Memory B cell (primary cell): ENCODE measurements at places on chromosomes 11 and 22.
A peak's percentile ranks its signal among the peaks of the same experiment; 100 is the strongest.

- no peak for DNase-seq
- H3K27ac ChIP-seq: peak overlapping the region; percentile 94
- H3K4me3 ChIP-seq: peak overlapping the region; percentile 98
- peaks cover 21% of the 10 kb centered on the region for H3K4me1 ChIP-seq
- H3K27me3 ChIP-seq: no peaks in the 10 kb centered on the region
- H3K36me3 ChIP-seq: peaks cover 6% of the 10 kb centered on the region
Measured at GRCh38 chr11:113876798-113877669, 1.7 kb upstream of the USP28 start.

DNA sequence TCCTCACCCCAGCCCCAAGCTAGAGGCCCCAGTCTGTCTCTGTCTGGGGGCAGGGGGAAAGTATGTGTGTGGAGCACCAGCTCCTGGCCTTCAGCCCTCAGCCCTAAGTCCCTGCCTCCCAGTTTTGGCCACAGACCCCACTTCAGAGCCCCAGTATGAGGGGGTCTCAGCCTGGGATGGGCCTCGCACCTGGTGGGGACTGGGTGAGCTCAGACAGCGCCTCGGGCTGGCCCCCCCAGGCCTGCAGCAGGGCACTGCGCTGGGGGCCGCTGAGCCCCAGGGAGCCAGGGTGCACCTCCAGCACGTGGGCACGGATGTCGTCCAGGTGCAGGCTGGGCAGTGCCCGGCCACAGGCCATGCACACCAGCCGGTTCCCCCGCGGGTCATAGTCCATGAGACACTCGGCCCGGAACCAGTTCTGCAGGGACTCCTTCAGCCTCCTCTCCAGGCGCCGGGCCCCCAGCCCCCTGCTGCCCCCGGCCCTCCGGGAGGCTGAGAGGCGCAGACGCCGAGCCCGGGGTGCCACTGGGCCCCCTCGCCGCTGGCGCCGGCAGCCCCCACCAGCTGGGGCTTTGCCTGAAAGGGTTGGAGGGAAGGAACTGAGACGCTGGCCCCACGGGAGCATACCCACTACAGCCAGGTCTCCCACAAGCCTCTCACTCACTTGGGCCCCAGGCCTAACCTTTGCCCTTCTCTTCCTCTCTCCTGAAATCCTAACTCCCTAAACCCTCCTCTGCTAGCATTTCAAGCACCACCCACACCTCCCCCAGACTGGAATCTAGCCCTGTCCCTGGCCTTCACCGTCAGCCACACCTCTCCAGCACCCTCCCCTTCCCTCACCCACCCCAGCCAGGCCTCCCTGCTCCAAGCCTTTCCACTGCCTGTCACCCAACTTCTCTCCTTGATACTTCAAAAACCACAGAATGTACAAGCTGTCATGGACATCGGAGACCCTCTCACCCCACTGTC is 3.6 kb downstream of the ZFTA start:
- no peaks in the 10 kb centered on the region for H3K36me3 ChIP-seq
- no peak overlapping the region for H3K27ac ChIP-seq
- no peaks in the 10 kb centered on the region for H3K27me3 ChIP-seq
- H3K4me3 ChIP-seq: no peak overlapping the region

DNA sequence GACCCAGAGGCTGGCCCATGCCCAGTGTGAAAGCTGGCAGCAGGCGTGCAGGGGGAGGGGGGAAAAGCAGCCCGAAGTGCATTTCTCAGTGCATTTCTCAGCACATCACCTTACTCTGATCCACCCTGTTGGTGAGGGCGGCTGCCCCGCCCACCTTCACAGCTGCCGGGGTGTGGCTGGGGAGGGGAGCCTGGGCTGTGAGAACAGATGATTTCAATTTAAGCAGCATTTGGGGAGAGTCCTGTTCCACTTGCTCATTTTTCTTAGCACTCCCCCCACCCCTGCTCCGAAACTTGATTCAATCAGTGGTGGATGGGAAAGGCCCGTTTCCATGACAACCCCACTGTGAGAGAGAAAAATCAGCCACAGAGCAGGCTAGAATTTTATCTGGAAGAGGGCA is 84.8 kb downstream of the SNX19 start:
- no peaks in the 10 kb centered on the region for H3K4me1 ChIP-seq
- H3K36me3 ChIP-seq: no peaks in the 10 kb centered on the region
- DNase-seq: no peak
- H3K27ac ChIP-seq: no peak overlapping the region

- no peak overlapping the region for H3K27ac ChIP-seq
- H3K36me3 ChIP-seq: no peaks in the 10 kb centered on the region
- peaks cover 3% of the 10 kb centered on the region for H3K27me3 ChIP-seq
- no peak for DNase-seq
Measured at GRCh38 chr22:25077964-25078363, 121.7 kb upstream of the CRYBB3 start.

- no peak overlapping the region for H3K4me3 ChIP-seq
- H3K27me3 ChIP-seq: peaks cover 7% of the 10 kb centered on the region
- DNase-seq: no peak
- H3K4me1 ChIP-seq: peaks cover 7% of the 10 kb centered on the region
Measured at GRCh38 chr11:58919561-58919960, 19.7 kb upstream of the GLYATL1 start.

GRCh38 chr22:46171940-46172339 is 21.6 kb downstream of the PPARA start:
- H3K36me3 ChIP-seq: peaks cover 16% of the 10 kb centered on the region
- H3K27ac ChIP-seq: no peak overlapping the region
- no peak overlapping the region for H3K4me3 ChIP-seq
- DNase-seq: no peak

DNA sequence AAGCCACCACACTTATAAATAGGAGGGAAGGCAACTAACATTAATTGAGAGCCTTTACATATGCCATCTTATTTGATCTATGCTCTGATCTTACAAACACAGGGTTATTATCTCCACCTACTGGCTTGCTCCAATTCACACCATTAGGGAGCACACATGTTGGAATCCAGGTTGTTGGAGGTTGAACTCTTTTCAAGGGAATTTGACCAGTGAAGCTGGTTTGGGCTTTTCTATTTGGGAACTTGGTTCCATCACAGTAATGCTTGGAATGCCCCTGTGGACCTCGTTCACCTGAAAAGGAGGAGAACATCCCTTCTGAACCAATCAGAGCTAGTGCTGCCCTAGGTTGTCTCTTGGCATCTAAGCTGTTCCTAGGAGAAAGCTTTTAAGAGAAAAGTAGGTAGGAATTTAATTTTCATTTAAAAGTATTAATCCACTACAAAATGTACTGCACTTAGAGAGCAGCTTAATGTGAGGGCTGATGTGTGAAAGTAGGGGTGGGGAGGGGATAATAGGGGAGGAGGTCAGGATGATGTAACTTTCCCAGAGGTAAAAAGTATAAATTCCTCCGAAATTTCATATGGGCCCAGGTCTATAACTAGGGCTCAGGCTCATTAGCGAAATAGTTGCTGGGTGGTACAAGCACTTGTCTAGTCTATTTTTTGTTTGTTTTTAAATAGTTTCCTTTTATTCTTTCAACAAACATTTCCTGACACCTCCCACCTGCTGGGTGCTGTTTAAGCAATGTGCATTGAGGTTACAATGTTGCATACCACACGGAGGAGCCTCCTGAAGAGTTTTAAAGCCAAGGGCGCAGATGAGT is 7.6 kb upstream of the MICAL2 start:
- peaks cover 9% of the 10 kb centered on the region for H3K4me1 ChIP-seq
- no peak for DNase-seq
- H3K27ac ChIP-seq: no peak overlapping the region
- H3K4me3 ChIP-seq: no peak overlapping the region

DNA sequence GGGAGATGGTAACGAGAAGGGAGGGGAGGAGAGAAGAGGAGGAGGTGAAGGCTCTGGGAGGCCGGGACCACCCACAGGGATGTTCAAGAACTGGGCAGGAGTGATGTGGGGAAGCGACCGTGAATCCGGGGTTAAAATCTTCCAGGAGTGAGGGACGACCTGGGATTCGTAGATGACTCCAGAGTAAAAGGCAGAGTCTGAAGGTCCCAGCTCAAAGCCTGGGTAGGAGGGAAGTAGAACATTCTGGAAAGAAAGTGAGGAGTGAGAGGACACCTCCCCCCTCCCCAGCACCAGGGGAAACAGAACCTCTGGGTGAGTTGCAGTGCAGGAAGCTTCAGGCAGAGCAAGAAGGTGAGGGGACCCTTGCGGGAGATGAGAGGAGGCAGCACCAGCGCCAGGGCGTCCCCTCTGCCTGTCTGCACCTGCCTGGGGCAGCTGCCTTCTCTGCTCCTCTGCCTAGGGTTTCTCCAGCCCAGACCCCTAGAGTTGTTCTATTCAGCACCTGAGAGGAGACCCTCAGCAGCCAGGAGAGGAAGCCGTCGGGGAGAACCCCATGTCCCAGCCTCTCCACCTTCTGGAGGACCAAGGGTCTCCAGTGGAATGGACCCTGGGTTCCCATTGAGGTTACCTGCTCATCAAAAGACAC is 49.7 kb downstream of the LINC01488 start:
- H3K36me3 ChIP-seq: no peaks in the 10 kb centered on the region
- DNase-seq: no peak
- H3K4me1 ChIP-seq: peaks cover 28% of the 10 kb centered on the region
- H3K27ac ChIP-seq: peak overlapping the region; percentile 56

DNA sequence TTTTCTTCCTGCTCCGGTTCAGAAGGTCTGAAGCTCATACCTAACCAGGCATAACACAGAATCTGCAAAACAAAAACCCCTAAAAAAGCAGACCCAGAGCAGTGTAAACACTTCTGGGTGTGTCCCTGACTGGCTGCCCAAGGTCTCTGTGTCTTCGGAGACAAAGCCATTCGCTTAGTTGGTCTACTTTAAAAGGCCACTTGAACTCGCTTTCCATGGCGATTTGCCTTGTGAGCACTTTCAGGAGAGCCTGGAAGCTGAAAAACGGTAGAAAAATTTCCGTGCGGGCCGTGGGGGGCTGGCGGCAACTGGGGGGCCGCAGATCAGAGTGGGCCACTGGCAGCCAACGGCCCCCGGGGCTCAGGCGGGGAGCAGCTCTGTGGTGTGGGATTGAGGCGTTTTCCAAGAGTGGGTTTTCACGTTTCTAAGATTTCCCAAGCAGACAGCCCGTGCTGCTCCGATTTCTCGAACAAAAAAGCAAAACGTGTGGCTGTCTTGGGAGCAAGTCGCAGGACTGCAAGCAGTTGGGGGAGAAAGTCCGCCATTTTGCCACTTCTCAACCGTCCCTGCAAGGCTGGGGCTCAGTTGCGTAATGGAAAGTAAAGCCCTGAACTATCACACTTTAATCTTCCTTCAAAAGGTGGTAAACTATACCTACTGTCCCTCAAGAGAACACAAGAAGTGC is 661 bp upstream of the MALAT1 start:
- no peaks in the 10 kb centered on the region for H3K27me3 ChIP-seq
- peaks cover 22% of the 10 kb centered on the region for H3K4me1 ChIP-seq
- peaks cover 1% of the 10 kb centered on the region for H3K36me3 ChIP-seq
- H3K27ac ChIP-seq: no peak overlapping the region
- H3K4me3 ChIP-seq: no peak overlapping the region

DNA sequence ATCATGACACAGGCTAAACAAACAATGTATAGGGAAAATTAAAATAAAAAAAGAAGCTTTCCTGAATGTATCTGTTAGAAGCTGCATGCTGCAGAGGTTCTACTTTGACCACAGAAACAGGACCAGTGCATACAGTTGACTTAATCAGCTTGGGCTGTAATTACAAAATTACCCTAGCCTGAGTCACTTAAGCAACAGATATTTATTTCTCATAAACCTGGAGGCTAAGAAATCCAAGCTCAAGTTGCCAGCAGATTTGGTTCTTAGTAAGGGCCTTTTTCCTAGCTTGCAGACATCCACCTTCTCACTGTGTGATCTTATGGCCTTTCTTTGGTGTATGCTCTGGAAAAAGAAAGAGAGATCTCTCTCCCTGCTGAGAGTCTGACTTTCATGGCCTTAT is 946.5 kb upstream of the RAG2 start:
- no peaks in the 10 kb centered on the region for H3K27me3 ChIP-seq
- no peak overlapping the region for H3K27ac ChIP-seq
- H3K4me3 ChIP-seq: no peak overlapping the region
- no peak for DNase-seq
- H3K36me3 ChIP-seq: no peaks in the 10 kb centered on the region

DNA sequence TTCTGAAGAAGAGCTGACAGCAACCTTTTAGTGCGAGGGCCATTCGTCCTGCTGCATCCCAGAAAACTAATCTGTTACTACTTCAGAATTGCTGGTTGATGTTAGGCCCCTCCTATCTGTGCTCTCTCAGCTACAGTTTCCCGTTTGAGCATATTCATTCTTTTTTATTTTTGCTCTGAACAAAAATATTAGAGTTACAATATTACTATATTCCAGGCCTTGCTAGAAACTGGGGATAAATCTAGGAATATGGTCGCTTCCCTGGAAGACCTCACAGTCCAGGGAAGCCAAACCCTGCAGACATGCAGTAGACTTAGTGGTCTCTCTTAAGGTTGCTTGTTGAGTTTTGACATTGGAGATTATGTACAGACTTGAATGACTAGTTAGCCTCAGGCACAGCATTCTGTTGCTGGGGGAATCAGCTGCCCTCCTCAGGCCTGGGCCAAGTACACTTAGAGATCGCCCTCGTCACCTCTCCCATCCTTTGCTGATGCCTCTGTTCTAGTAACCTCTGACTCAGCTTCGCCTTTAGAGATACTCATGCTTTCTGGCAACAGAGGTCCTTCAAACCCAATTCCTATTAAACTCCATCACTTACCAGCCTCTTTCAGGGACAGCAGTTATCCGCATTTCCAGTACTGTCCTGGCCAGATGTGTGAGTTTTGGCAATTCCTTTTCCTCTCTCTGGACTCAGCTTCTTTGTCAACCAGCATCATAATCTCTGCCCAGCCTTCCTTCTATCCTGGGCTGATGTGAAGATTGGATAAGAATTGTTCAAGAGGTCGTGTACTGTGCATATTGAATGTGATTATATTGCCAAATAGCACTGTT is 698 bp upstream of the ANAPC15 start:
- no peak for DNase-seq
- H3K27ac ChIP-seq: peak overlapping the region; percentile 95
- H3K4me3 ChIP-seq: peak overlapping the region; percentile 95
- peaks cover 6% of the 10 kb centered on the region for H3K27me3 ChIP-seq

- DNase-seq: no peak
- no peak overlapping the region for H3K4me3 ChIP-seq
- H3K27me3 ChIP-seq: no peaks in the 10 kb centered on the region
Measured at GRCh38 chr22:42801252-42802080, 55.6 kb downstream of the ARFGAP3 start.

DNA sequence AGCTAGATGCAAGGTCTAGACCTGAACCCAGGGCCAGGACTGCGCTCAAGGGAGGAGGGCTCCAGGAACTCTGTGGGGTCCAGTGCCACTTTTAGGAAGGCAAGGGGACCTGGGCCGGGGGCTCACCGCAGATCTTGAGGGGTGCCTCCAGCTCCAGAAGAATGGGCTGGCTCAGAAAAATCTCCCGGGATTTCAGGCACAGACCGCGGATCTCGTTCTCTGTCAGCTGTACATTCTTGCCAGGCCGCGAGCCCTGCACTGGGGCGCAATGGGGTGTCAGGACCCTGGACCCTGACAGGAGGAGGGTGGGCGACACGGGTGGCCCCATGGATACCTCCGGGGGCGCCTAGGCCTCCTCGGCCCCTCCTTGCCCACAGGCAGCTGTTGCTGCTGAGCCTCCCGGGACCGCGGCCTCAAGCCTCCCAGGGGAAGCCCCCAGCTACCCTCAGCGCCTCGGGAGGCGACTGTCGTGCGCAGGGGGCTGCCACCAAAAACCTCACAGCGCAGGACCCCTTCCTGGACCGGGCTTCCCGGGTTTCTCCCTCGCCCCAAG is 640 bp downstream of the PPP1CA start:
- peaks cover 26% of the 10 kb centered on the region for H3K4me1 ChIP-seq
- peak; percentile 43 for DNase-seq
- peaks cover 17% of the 10 kb centered on the region for H3K36me3 ChIP-seq
- peak overlapping the region; percentile 69 for H3K27ac ChIP-seq
